H7 (cell line): ENCODE measurements at places on chromosomes 6 and 20. TPM values are rescaled to one million over a fixed set of nuclear protein-coding genes. Genes with fewer than 3 reads are reported as not detected.

Gene RFX6
- not detected in 2 replicates for total RNA-seq

Gene KIF16B
- 7.4 and 9.8 TPM in 2 replicates for total RNA-seq

Gene NKX2-4
- total RNA-seq = not detected in 2 replicates

Gene ALDH5A1
- total RNA-seq = 1.00 and 1.5 TPM in 2 replicates

Gene EDN3
- total RNA-seq = not detected in 2 replicates

Gene DSP
- total RNA-seq = 33.9 and 58.0 TPM in 2 replicates

Gene OPN5
- total RNA-seq = not detected in 2 replicates

Gene SMPD2
- total RNA-seq = 11.3 and 13.2 TPM in 2 replicates

Gene SYCP2L
- total RNA-seq = 0.38 and 0.63 TPM in 2 replicates

Gene CST1
- total RNA-seq = 10.5 and 46.0 TPM in 2 replicates

Gene ZNF337
- 5.7 and 7.1 TPM in 2 replicates for total RNA-seq

Gene PROKR2
- total RNA-seq = 0.74 and 1.2 TPM in 2 replicates

Gene PABPC1L
- total RNA-seq = 17.8 and 23.8 TPM in 2 replicates

Gene EBF4
- total RNA-seq = 1.1 and 2.6 TPM in 2 replicates

Gene SIRPB1
- total RNA-seq = not detected in 2 replicates

Gene TRIM31
- not detected in 2 replicates for total RNA-seq

Gene WFDC10B
- 0.52 TPM in 1 of 2 replicates, not detected in the other for total RNA-seq

Gene SIRPD
- total RNA-seq = not detected in 2 replicates

Gene TSPO2
- not detected in 2 replicates for total RNA-seq

Gene BTNL2
- not detected in 2 replicates for total RNA-seq

Gene NDUFAF5
- 23.7 and 24.9 TPM in 2 replicates for total RNA-seq

Gene SIGLEC1
- not detected in 2 replicates for total RNA-seq

Gene TTBK1
- total RNA-seq = not detected in 2 replicates

Gene PSORS1C2
- total RNA-seq = 0.07 TPM in 1 of 2 replicates, not detected in the other

Gene BPI
- not detected in 2 replicates for total RNA-seq

Gene HSPA12B
- 0.97 and 2.4 TPM in 2 replicates for total RNA-seq

Gene RAD21L1
- not detected in 2 replicates for total RNA-seq

Gene ABHD16B
- not detected in 2 replicates for total RNA-seq

Gene MEI4
- 0.30 and 0.38 TPM in 2 replicates for total RNA-seq

Gene PBOV1
- not detected in 2 replicates for total RNA-seq

Gene YTHDF1
- 32.6 and 36.0 TPM in 2 replicates for total RNA-seq

Gene PRPH2
- total RNA-seq = 1.2 TPM in 2 replicates

Gene KIAA1755
- total RNA-seq = 0.24 and 0.78 TPM in 2 replicates

Gene SLC4A11
- total RNA-seq = 3.1 and 4.9 TPM in 2 replicates

Gene MATN4
- 0.14 and 0.67 TPM in 2 replicates for total RNA-seq

Gene LIME1
- 7.7 and 10.5 TPM in 2 replicates for total RNA-seq

Gene CTCFL
- 8.2 and 14.2 TPM in 2 replicates for total RNA-seq

Gene LTA
- 0.44 TPM in 1 of 2 replicates, not detected in the other for total RNA-seq

Gene ADA
- 14.9 and 18.9 TPM in 2 replicates for total RNA-seq

Gene PRDM1
- total RNA-seq = 1.7 and 2.4 TPM in 2 replicates

Gene MCCD1
- not detected in 2 replicates for total RNA-seq

Gene FAXC
- 4.7 and 7.4 TPM in 2 replicates for total RNA-seq

Gene ENPP1
- 17.8 and 24.5 TPM in 2 replicates for total RNA-seq

Gene SLC22A7
- total RNA-seq = not detected in 2 replicates

Gene TBXT
- total RNA-seq = 0.22 and 1.0 TPM in 2 replicates

Gene AIF1
- 0.48 and 1.4 TPM in 2 replicates for total RNA-seq

Gene CTSA
- total RNA-seq = 38.7 and 41.8 TPM in 2 replicates

Gene ZBTB9
- total RNA-seq = 15.5 and 16.4 TPM in 2 replicates

Gene FHL5
- not detected in 2 replicates for total RNA-seq

Gene IPCEF1
- total RNA-seq = 1.6 and 6.6 TPM in 2 replicates

Gene RHAG
- total RNA-seq = 0.07 TPM in 1 of 2 replicates, not detected in the other

Gene TCF21
- total RNA-seq = 0.03 TPM in 1 of 2 replicates, not detected in the other

Gene ELOVL4
- total RNA-seq = 4.8 and 5.1 TPM in 2 replicates

Gene GLP1R
- total RNA-seq = 0.18 and 0.87 TPM in 2 replicates

Gene WFDC2
- total RNA-seq = 10.0 and 16.5 TPM in 2 replicates

Gene SLC17A4
- not detected in 2 replicates for total RNA-seq

Gene RNF8
- 32.2 and 39.6 TPM in 2 replicates for total RNA-seq

Gene LY6G6F
- total RNA-seq = not detected in 2 replicates

Gene STMN3
- 24.9 and 32.7 TPM in 2 replicates for total RNA-seq
